ENCODE measurements at places on chromosomes 16 and 17. TPM values are rescaled to one million over a fixed set of nuclear protein-coding genes. Genes with fewer than 3 reads are reported as not detected.
A peak's percentile ranks its signal among the peaks of the same experiment; 100 is the strongest.

DNA sequence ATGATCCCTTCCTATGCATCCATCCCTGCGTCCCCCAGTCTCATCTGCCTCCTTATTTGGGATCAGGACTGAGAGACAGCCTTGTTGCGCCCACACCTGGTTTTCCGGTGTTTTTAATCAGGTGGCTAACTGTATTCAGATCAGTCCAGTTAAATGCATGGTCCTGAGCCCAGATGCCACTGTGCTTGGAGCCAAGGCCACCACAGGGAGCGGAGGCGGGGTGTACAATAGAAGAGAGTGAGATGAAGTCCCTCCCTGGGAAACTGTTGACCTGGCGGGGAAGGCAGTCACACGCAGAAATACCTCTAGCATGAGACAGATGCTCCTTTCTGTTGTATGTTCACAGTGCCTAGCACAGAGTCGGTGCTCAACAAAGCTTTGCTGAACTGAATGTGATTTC lies 6.3 kb downstream of the RCVRN start:
- DNase-seq = no peak

DNA sequence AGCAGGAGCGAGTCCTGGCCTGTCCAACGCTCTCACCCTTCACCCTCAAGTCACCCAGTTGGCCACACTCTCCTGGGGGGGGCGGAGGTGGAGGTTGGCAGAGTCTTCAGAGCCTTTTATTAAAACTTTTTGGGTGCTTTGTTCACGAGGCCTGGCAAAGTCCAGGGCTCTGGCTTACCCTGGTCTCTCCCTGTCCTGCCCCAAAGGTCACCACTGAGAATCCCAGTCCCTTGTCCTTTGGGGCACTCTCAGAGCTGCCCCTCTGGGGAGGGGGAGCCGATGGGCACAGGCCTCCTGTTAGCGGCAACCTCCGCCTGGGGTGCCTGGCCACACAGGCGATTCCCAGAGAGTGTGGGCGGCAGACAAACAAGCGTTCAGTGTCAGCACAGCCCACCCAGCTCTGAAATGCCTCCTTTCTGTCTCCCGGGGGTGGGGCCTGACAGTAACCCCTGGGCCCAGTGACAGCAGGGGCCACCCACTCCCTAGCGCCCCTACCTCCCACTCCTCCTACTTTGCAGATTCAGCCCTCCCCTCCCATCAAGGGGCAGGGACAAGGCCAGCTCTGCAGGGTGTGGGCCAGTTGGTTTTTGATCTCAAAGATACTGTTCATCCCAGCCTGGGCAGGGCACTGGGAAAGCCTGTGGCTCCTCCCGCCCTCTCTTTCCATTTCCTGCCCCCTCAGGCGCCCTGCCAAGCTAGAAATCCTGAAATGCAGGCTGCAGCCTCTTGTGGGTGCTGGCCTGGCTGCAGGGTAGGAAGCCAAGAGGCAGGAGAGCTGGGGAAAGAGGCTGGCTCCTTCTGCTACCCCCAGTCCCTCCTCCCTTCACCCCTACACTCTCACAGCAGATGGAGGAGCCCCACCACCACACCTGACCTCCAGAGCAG lies 36.6 kb upstream of the EMP2 start:
- no peak for DNase-seq

- DNase-seq = no peak
Observed at GRCh38 chr17:73337330-73337710, 25.5 kb upstream of the CDC42EP4 start.

GRCh38 chr17:35046740-35047283 lies 16.7 kb downstream of the RFFL start:
- no peak for DNase-seq

DNA sequence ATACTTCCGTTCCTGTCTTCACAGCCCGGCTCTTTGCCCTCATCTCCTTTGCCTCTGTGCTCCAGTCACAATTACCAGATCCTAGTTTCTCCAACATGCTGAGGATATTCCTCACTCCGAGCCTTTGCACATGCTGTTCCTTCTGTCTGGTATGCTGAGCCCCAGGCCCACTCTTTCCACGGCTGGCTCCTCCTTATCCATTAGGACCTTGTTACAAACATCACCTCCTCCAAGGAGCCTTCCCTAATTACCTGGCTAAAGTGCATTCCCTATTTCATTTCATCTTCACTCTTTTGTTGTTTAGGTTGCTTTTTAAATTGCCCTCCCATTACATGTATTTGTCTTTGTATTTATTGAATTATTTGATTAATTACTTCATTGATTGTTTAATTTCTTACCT lies 14.9 kb upstream of the ADGRG1 start:
- DNase-seq = peak; percentile 14

MYH13 gene
- not detected for total RNA-seq

NACA2 gene
- not detected for total RNA-seq

Data from H1 (cell line).